NCI-H2171 (cell line): ENCODE measurements at places on chromosomes 13 and 19.

GRCh38 chr13:71659404-71659803 is 207.6 kb downstream of the DACH1 start:
- no peak for DNase-seq

DNA sequence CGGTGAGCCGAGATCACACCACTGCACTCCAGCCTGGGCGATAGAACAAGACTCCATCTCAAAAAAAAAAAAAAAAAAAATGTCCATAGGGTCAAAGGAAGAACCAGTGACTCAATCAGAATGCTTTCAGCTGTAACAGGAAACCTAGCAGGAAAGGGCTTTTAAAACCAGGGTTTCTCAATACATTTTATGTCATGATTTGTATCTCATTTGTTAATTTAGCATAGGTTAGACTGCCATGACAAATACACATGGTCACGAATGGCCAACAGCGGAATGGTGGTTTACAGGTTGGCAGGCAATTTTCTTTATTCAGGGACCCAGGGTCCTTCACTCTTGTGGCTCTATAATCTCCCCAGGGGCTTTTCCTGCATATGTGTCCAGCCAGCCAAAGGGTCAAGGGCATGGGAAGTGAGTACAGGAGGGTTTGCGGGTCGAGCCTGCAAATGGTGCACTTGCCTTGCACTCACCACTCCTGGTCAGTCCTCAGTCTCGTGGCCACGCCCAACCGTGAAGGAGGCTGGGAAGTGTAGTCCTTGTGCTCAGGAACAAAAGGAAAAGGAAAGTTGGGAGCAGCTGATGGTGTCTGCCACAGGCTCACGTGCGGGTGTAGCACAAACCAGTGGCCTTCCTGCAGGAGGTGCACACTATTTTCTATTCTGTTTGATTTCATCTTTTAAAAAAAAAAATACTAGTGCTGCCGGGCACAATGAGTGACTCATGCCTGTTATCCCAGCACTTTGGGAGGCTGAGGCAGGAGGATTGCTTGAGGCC is 14.8 kb downstream of the DHX34 start:
- DNase-seq = no peak

DNA sequence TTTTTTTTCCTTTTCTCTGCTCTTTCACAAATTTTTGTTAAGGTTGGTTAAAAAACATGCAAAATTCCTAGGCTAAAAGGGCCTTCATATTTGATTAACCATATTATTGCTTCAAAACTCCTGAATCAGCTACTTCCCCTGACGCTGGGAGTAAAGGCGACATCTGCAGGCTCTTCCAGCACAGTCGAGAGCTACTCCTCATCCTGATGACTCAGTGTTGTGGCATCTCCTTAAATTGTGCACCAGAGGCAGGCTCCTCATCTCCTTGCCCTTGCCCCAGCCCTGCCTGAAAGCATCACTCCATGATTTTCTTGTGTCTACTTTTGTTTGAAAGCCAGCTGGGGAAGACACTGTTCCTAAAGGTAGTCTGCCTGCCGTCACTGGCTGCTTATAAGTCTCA is 24.5 kb upstream of the SOX1 start:
- no peak for DNase-seq

GRCh38 chr19:38974624-38975213 is 823 bp downstream of the FBXO17 start:
- no peak for DNase-seq

DNA sequence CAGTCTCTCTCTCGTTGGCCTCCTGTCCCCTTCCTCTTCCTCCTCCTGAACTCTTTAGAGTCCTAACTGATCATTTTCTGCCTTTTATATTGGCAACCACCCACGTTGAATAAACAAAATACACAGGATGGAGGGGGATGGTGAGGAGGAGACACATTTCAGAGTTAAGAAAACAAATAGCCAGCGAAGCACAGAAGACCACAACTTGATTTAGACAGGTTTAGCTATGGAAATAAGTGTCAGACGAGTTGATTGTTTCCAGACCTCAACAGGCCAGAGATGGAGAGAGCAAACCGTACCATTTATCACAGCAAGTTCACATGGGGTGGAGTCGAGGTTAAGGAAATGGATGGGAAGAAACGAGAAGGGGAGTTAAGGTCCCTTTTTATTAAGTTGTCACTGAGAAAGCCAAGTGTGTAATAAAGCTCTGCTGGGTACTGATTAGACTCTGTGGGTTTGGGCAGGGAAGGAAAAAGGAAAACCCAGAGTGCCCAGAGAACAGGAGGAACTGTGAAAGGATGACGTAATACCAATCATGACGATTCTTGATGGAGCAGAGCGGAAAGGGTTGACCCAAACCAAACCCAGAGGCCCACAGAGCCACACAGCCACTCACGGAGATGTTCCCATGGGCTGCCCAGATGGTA is 11.1 kb upstream of the SERP2 start:
- DNase-seq = no peak

DNA sequence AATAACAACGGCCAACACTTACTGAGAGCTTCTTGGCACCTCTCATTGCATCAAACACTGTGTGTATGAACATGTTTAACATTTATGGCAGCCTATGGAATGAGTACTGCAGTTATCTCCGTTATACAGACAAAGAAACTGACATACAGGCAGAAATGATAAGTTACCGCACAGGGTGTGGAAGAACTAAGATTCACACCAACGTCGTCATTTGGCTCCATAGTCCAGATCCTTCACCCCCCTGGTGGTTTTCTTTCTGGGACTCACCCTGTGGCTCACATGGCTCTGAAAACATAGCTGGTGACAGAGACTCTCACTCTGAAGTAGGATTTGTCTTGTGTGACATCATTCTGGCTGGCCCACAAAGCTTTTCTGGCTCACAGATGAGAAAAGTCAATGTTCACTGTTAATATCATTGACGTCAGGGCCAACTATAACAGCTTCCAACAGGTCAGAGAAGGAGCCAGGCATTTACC is 230.1 kb downstream of the DLEU7 start:
- no peak for DNase-seq

DNA sequence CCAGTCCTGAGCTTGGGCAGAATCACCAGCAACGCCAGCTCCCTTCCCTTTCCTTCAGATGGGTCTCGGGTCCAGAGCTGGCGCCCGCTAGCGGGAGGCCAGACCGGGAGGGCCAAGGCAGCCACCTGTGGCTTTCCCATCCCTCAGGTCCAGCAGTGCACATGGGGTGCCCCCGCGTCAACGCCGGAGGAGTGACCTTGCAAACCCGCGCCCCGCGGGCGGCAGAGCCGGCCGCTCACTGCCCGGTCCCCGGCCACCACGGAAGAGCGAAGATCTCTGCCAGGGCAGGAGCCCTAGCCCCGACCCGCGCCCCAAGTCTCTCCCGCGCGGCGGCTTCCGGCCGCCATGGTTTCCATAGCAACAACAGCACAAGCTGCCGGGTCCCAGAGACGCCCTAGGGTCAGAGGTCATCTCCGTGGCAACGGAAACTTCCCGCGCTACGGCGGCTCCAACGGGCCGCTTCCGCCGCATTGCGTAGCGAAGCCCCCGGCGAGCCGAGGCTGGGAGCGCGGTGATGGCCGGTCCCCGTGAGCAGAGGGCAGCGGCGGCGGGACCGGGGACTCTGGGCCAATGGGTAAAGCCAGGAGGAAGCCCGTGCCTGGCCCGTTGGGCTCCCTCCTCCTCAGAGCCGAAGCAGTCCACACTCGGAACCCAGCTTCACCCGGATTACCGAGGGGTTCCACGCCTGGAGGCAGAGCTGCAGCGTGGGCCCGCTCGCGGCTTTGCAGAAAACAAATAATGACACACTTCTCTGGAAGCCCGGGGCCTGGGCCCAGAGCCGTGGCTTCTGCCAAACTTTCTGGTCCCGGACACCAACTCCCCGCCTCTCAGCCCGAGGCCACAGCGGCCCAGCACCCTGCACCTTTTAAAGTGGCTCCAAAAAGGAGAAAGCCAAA is 7.4 kb downstream of the FGF14 start:
- peak; percentile 93 for DNase-seq

GRCh38 chr19:44190020-44190419 is 22.3 kb upstream of the ZNF227 start:
- DNase-seq = no peak

DNA sequence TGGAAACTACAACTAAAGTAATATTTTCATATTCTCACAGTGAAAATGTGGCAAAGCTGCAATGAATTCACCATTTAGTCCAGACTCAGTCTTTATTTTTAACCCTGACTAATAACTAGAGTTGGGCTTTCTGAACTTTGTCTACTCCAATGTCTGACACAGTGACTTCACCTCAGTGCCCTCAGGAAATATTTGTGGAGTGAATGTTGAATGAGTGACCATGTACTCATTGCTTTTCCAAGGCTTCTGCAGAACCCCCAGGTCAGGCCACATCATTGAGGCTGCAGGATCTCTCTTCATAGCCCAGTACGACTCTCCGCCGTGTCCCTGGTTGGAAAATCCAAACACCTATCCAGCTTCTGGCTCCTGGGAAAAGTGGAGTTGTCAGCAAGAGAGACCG is 1.8 kb downstream of the ZNF175 start:
- no peak for DNase-seq

DNA sequence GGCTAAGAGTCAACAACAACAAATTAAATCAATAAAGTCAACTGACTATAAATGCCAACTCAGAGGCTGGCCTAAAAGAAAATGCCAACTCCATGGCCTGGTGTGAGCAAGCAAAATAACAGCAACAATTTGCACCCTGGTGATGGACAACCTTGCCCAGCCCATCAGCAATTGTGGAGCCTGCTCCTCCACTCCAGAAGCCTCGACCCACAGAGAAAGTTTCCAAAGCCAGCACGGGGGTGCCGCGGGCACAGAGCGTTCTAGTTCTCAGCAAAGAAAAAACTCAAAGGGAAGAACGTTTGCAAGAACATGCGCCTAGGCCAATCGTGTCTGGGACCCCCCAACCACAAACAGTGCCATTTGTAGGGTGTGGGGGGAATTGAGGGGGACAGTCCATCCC is 11.3 kb downstream of the EPS15L1 start:
- no peak for DNase-seq

DNA sequence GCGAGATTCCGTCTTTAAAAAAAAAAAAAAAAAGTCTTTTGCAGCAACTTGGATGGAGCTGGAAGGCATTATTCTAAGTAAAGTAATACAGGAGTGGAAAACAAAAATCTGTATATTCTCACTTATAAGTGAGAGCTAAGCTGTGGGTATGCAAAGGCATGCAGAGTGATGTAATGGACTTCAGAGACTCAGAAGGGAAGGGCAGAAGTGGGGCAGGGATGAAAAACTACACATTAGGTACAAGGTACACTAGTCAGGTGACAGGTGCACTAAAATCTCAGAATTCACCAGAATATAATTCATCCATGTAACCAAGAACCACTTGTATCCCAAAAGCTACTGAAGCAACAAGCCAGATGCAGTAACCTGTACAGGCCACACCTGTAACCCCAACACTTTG is 2.0 kb downstream of the GP6 start:
- DNase-seq = no peak

DNA sequence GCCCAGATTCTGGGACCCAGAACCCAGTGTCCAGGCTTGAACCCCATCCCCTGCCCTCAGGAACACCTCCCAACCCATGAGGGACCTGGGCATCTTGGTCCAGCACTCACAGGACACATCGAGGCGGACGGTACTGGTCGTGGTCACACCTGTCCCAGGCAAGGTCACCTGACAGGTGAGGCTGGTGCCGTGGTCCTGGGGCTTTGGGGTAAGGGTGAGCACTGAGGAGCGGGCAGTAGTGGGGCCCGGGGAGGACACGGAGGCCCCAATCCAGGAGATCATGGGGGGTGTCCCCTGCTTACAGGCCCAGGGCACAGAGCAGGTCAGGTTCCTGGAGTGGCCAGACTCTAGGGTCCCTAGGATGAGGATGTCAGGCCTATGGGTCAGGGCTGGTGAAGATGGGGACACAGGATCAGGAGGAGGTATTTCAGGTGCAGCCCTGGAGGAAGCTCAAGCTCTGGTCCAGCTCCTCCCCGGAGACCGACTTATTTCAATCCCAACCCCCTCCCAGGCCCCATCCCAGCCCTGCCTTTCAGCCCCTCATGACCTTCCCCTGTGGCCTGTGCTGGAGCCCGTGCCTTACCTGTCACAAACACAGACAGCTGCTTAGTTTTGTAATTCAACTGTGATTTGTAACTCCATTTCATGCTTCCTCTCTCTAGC is 772 bp downstream of the SIGLEC8 start:
- DNase-seq = no peak

DNA sequence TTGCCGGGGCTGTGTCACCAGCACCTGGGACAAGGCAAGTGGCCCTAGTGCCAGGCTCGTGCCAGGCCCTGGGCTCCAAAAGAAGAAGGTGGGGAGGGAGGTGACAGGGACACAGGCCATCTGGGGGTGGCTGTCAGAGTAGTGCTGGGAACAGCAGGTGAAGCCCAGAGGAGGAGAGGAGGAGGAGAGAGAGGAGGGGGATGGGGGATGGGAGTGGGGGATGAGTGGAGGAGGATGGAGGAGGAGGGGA is 18.7 kb downstream of the LSM4 start:
- DNase-seq = no peak

DNA sequence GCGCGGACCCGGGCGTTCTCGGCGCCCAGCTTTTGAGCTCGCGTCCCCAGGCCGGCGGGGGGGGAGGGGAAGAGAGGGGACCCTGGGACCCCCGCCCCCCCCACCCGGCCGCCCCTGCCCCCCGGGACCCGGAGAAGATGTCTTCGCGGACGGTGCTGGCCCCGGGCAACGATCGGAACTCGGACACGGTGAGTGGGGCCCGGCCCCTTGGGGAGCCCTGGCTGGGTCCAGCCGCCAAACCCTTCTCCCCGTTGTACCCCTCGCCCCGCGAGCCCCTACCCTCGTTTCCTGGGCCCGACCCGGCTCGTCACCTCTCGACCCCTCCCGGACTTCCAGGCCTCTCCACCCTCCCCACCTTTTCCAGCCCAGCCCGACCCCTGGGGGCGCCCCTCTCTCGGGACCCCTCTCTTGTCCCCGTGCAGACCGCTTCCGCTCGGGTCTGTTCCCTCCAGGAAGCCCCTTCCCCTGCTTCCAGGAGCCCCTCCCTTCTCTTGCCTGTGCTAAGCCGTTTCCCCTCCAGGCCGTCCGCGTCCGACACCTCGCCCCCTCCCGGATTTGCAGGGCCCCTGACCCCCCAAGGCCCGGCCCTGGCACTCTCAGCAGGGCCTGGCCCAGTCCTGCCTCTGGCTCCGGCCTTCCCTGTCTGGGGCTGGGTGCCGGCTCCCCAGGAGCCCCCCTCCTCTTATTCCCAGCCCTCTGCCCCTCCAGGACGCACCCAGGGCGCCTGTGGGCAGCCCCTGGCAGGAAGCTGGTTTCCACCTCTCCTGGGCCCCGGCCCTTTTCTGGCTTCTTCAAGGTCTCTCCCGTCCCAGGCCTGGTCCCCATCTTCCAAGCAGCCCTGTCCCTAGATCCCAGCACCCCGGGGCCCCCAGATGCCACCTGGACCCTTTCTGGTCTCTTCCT is 632 bp downstream of the MARK4 start:
- DNase-seq = no peak

- no peak for DNase-seq
These were observed 1.0 kb downstream of the SMIM24 start for GRCh38 chr19:3479177-3479833.
